ENCODE measurements at places on chromosomes 11 and 22.

DNA sequence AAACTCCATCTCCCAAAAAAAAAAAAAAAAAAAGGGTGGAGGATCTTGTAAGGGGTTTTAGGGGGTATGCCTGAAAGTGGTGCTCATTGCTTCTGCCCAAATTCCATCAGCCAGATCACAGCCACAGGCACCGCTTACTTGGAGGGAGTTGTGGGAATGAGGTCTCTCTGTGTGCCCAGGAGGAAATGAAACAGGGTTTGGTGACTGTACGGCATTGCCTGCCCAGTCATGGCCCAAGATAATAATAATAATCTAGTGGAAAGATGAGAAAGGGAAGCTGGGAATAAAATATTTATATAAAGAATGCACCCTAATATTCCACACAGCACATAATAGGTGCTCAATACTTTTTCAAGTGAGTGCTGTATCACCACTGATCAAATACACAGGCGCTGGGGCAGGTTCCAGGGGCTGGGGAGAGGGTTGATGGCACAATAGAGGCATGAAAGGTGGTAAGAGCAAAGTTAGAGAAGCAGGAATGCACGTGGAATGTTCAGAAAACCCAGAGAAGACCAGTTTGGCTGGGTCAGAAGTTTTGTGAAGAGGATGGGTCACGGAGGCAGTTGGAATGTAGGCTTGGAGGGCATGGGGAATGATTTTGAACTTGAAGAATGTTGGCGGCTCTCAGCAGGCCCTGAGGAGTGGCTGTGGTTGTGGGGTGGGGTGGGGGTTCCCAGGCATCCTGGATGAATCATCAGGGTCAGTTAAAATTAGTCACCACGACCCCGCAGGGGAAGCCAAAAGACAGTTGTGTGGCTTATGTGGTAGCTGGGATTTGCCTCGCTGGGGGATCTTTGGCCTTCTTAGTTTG is 12.5 kb upstream of the MB start:
- no peak for DNase-seq

- no peak for DNase-seq
Observed at GRCh38 chr11:22246992-22247391, 54.1 kb downstream of the ANO5 start.

GRCh38 chr11:2169005-2169378 is 2.6 kb downstream of the TH start:
- no peak for DNase-seq

GRCh38 chr22:32144496-32145274 is 14.4 kb downstream of the C22orf42 start:
- DNase-seq = no peak

GRCh38 chr11:104136861-104137260 is 27.1 kb downstream of the PDGFD start:
- no peak for DNase-seq

DNA sequence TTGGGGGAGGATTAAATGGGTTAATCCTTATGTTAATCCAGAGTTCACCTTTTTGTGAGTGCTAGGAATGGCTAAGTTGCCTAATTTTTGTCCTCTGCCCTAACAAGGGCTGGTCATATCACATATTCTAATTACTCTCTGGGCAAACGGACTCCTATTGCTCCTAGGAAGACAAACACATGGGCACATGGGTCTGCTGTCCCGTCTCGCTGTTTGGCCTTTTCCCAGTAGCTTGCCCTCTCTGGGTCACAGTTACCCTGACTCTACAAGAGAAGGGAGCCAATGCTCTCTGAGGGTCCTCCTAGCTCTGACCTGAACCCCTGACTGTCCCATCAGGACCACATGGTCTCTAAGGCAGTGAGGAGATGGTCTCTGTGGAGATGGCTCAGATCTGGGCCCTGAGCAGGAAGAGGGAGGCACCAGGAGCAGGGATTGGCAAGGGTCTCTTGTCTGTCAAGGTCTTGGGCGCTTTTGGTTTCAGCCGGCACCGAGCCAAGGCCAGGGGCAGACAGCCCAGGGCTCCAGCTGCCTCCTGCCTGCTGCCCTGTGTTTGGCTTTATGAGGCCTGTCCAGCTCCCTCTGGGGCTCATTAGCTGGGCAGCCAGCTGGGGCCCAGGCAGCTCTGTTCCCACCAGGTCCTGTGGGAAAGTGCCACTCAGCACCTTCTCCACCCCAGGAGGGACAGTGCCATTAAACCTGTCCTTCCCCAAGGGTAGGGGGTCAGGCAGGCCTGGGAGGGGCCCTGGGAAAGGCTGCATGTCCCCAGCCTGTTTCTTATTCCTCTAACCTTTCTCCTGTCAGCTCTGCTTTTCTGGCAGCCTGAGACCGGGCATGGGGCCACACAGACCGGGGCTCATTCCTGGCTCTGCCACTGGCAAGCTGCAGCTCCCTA is 559.9 kb downstream of the MN1 start:
- peak; percentile 60 for DNase-seq

DNA sequence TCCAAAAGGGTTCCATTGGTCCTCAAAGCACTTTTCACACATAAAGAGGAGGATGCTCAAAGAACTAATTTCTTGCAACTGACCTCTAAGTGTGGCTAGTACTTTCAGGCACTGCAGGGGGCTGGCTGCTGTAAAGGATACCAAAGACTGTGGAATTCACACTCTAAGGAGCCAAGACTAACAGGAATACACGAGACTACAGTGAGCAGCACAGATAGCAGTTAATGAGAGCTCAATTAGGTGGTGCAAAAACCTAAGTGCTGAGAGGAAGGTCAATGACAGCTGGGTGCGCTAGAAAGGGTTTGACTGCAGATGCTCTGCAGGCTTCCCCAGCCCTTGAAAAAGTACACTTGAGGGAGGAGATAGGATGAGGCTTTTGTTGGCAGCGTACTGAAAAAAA is 124.3 kb upstream of the NTM start:
- no peak for DNase-seq

GRCh38 chr11:123587559-123587958 is 66.9 kb downstream of the SCN3B start:
- DNase-seq = no peak

DNA sequence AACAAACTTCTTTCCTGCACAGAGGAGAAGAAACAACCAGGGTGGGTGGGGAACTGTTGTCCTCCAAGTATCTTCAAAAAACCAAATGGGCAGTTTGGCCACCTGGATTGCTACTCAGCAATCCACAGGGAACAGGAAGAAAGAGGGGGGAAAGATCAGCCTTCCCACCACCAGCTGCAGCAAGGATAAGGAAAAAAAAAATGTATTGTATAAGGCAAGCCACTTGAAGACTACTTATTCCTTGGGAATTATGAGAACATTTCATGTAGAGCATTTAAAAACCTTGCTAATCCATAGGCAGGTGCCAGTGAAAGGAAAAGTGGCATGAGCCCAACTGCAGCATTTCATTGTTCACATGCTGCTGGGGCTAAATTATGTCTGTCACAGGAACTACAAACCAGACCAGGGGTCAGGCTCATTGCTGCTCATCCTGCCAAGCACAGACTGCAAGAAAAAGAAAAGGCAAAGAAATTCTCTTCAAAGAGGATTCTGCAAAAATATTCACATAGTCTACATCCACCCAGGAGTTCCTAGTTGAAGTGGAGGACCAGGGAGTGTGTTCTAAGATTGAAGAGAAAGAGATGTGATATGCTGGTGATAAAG is 2.2 kb downstream of the RAB30 start:
- no peak for DNase-seq

DNA sequence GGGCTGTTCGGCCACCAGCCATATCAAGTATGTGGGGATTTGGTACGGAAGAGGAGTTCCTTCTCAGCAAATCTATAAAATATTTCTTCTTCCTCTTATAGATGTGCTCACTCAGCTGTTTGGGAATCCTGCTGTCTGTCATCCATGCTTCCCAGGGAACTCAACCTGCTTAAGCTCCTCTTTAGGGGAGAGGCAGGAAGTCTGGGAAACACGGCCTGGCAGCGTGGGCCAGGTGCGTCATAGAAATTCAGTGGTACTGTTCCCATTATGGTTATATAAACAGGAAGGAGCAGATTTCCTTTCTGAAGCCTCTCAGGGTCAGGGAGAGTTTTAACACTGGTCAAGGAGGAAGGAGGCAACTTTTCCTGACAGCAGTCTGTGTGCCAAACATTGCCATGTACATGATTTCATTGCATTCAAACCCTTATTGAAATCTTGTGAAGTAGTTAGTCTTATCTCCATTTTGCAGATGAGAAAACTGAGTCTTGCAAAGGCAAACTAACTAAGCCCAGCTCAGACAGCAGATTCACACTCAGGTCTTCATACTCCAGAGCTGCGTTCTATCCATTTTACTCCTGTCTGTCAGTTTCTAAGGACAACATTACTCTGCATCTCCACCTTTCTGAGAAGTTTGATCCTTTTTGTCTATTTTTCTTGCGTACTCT is 35.4 kb upstream of the AMOTL1 start:
- DNase-seq = no peak

DNA sequence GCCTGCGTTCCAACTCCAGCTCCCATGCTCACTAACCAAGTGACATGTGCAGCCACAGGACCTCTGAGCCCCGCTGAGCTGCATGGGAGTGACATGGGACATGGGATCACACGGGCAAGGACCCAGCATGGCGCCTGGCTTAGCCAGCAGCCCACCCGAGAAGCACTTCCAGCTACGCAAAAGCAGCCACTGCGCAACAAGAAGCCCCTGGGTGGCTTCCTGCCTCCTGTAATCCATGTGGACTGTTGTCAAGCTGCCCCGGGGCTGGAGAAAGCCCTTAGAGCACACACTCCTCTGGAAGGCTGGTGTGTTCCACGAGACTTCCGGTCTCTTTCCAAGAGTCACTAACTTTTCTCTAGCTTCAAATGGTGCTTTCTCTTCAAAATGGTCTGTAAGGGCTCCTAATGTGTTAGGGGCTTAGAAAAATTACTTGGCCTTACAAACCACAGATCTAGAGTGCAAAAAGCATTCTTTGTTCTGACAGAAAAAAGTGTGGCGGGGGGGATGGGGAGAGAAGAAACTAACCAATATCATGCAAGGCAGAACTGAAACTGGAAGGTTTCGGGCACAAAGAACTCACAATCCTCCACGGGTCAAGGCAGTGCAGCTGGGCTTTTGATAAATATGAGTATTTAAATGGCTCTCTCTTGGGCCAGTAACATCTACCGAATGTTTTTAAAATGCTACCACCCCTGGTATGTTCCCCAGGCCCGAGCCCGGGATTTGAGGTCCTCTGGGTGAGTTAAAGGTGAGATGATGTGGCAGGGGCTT is 5.5 kb downstream of the C11orf24 start:
- DNase-seq = no peak
